Activated CD4-positive, alpha-beta T cell treated with anti-CD3 and anti-CD28 coated beads, Interleukin-2, amount 50 U/mL, for 24 hours (primary cell): ENCODE measurements at places on chromosomes 5 and 9.

- no peak for DNase-seq
Observed at GRCh38 chr5:170186156-170186555, 46.6 kb upstream of the C5orf58 start.

DNA sequence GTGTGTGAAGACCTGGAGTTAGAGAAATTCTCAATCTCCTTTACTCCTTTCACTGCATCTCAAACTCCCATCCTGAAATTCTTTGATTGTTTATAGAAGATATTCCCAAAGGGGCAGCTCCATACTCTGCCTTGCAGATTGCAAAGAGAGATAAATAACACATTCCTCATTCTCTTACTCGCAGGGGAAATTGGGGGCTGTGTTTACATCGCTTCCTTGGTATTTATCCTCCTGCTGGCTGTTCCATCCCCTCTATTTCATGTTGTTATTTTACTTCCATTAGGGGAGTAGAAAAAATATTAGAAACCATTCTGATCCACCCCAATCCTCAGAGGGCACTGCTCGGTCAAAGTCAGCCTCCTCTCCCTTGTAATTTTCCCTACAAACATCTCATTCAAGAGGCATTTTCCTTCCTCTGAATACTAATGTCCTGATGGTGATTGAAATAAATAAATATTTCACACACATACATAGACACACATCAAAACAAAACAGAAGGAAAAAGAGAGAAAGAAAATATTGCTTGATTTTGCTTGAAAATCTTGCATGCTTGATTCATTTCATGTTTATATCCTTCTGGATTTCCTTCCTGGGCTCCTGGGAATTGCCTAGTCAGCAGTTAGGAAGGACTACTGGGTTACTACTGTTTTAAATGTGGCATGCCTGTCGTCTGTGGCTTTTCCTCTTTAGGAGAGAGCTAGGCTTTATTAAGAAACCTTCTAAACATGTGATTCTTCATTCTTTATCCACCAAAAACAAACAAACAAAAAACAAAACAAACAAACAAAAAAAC is 420.1 kb upstream of the PAPPA start:
- no peak for DNase-seq

DNA sequence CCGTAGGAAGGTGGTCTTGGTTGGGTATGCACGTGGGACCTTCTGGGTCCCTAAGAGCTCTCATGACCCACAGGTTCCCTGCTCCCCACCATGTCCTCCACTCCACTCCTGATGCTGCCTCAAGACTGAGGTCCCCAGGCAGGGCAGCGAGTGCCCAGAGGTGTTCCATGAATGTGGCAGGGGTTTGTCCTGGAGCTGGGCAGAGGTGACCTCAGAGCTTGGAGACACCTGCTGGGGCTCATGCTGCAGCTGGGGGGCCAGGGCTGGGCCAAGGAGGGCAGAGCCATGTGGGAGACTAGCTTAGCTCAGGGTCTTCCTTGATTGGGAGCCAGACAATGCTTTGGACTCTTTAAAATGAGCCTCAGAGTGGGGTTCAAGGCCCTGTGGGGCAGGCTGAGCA is 74.0 kb upstream of the PITX1 start:
- no peak for DNase-seq

DNA sequence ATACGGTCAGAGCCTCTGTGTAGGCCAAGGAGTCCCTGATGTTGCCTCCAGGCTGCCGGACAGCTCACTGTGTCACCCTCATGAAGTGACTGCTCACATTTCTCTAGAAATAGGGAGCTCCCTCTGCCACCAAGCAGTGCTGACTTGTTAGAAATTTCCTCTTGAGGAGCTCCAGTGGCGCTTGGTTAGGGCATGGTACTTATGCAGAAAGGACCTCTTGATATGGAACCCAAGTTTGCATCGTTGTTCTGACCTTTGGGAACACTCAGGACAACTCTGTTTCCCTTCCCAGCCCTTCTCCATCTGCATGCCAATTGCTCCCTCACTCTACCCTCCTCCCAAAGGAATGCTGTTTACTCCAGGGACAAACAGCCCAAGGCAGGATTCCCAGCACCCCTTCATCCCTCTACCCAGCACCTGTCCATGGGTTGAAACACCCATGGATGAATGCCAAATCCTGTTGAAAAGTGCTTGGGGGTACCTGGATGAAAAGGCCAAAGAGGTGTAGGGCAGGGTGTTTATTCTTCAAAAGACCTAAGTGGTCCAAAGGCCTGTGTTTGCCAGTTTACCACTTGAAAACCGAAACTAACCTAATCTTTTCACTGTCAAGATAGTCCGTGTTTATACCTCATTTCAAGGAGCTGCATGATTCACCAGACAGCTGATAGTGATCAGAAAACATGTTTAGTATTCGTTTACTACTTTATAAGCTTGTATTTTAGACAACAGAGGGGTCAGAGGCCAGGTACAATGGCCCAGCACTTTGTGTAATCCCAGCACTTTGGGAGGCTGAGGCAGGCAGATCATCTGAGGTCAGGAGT is 51.1 kb downstream of the KLF4 start:
- no peak for DNase-seq

DNA sequence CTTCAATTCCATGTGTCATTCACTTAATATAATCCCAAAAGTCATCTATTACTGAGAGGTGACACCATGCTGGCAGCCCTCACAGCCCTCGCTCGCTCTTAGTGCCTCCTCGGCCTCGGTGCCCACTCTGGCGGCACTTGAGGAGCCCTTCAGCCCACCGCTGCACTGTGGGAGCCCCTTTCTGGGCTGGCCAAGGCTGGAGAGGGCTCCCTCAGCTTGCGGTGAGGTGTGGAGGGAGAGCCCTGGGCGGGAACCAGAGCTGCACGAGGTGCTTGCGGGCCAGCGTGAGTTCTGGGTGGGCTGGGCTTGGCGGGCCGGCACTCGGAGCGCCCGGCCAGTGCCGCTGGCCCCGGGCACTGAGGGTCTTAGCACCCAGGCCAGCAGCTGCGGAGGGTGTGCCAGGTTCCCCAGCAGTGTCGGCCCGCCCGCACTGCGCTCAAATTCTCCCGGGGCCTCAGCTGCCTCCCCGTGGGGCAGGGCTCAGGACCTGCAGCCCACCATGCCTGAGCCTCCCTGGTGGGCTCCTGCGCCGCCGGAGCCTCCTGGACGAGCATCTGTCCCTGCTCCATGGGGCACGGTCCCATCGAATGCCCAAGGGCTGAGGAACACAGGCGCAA is 374.1 kb downstream of the ELAVL2 start:
- DNase-seq, result no peak

- no peak for DNase-seq
Observed at GRCh38 chr9:131271506-131271931, 4.8 kb downstream of the FAM78A start.

- DNase-seq, result no peak
Observed at GRCh38 chr9:137049544-137050449, 3.8 kb upstream of the NPDC1 start.

GRCh38 chr5:154264549-154265196 is 74.1 kb downstream of the GALNT10 start:
- DNase-seq, result no peak

GRCh38 chr5:32057187-32058096 is 116.7 kb downstream of the GOLPH3 start:
- DNase-seq, result no peak
